CD4-positive, alpha-beta T cell (primary cell): ENCODE measurements at places on chromosomes 11 and 22.
A peak's percentile ranks its signal among the peaks of the same experiment; 100 is the strongest.

DNA sequence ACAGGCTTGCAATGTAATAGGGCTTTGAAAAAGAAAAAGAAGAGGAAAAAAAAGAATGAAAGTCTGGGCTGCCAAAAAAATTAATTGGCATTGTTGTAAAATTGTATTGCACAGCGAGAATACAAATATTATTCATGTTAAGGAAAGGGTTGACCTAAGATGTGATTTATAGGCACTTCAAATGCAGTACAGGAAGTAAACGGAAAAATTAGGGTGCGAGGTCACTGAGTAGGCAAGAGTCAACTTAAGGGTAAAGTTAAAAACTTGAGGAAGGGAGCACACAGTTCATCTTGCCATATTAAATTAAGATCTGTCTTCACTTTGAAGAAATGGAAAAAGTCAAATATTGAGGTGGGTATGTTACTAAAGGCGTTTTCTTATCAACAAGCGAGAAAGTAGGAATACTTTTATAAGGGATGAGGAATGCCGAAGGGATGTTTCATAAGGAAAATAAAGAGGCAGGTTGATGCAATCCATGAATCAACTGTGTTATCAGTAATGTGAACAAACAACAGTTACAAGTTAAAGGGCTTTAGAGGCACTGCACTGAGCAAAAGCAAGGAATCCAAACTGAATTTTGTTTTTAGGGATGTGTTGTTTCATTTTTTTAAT, 123.0 kb downstream of the WT1 start:
- DNase-seq: no peak

- DNase-seq: no peak
Observed at GRCh38 chr11:120959189-120959588, 64.7 kb upstream of the TBCEL start.

- peak; percentile 63 for DNase-seq
Observed at GRCh38 chr11:104705490-104706190, 192.6 kb downstream of the CASP12 start.

GRCh38 chr11:74332291-74332690, 20.9 kb upstream of the P4HA3 start:
- no peak for DNase-seq

DNA sequence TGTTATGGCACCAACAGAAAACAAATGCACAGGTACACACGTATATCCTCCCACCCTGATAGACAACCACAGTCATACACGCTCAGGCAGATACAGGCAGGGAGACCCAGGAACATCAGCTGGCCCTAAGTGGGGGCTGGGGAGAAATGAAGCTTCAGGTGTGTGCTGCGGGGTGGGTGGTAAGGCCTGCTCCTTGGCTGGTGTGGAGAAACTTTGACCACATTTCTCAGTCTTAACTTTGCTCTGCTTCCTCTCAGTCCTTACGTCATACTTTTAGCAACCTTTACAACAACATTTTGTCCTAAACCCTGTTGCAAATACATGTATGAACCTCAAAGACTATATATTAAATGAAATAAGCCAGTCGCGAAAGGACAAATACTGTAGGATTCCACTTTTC, 6.7 kb upstream of the ANAPC15 start:
- no peak for DNase-seq

DNA sequence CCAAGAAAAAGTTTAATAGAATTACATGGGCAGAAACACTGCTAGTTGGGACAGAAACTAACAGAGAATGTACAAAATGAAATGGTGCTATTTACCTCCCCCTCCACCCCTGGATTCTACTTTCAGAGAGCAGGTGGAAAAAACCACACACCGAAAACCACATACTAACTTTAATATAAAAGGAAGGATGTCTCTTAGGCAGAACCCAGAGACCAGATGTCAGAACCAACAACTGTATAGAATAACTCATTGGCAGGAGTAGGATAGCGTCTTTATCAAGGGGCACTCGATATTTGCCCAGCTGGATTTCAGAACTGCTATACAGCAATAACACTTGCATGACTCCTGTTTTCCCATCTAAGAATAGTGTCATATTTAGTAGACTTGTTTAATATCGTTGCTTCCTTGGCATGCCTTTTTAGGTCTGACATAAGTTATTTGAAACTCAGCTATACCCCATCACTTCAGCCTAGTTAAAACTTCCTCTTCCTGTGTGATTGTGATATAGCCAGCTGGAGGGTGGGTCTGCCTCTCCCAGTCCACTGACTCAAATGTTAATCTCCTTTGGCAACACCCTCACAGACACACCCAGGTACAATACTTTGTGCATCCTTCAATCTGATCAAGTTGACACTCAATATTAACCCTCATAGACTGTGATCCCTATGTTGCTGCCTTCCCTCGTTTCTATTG, 1.2 kb downstream of the SLC22A25 start:
- no peak for DNase-seq

- no peak for DNase-seq
Observed at GRCh38 chr22:45834241-45834640, 142.7 kb downstream of the WNT7B start.

GRCh38 chr11:117099696-117100095, 1.5 kb upstream of the SIK3 start:
- DNase-seq: no peak

DNA sequence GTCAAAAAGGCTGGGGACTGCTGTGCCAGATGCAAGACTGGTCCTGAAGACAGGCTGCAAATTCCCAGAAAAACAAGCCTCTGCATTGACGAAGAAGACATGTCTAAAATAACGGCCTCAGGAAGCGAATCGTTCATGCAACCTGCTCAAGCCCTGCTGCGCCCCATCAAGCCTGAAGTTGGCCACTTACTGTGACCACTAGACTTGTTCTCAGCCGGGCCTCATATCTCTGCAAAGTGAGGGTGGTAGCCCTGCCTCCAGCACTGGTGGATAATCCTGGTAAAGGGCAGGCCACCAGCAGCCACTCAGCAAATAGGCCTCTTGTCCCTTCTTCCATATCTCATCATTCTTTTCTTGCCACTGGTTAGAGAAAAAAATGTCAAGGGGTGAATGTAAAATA, 11.8 kb downstream of the LTO1 start:
- no peak for DNase-seq

DNA sequence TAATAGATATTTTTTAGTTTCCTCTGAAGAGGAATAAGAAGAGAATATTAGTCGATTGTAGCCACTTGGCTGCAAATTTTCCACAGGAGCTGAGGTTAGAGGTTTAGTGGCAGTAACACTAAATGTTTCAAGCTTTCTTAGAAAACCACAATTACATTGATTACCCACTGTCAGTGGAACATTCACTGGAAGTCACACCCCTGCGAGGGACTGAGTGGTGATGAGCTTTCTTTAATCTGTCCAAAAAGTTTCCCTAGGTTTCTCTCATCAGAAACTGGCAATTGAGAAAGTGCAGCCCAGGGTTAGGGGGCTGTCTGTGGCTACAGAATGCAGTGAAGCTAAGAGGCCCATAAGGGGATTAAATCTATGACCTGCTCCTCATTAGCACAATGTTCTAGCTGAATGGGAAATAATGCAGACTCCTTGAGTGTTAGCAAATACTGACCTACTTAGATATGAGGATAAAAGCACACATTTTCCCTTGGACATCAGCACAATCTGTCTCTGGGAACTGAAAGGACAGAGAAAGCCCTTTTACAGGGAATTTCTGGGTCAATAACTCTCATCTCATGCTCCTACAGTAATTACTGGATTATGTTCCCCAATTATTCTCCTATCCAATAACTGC, 189.5 kb downstream of the FAM76B start:
- DNase-seq: no peak

GRCh38 chr22:20666560-20666959, 107.4 kb upstream of the SERPIND1 start:
- no peak for DNase-seq

DNA sequence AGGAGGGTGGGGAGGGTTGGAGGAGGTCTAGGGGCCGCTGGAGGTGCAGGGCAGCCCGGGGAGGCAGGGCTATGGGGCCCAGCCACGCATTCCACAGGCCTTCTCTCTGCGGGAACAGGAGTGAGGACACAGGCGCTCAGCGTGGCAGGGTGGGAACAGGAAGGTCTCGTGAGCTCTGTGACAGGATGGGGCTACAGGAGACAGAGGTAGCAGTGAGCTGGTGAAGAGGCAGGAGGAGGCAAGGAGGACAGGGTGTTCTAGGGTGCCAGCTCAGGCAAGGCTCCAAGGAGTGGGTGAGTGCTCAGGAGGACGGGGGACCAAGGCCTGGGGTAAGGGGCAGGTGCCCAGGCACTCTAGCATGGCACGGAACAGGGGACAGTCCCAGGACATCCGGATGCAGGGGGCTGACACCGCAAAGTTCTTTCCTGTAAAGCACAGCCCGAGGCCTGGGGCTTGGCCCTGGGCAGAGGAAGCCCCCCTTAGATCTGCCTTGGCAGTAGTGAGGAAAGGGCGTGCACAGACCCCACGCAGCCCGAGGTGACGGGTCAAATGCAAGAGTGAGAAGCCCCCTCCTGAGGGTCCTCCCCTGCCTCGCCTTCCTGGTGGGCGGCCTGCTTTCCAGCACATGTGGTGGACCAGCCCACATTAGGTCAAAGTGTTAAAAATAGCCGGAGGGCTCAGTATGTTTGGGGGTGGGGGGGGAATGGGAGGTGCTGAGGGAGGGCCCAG, 4.7 kb upstream of the NEAT1 start:
- DNase-seq: peak; percentile 49

GRCh38 chr11:102147015-102147414, 36.8 kb downstream of the YAP1 start:
- DNase-seq: no peak

- DNase-seq: no peak
Observed at GRCh38 chr11:16047073-16047472, 309.3 kb downstream of the SOX6 start.

DNA sequence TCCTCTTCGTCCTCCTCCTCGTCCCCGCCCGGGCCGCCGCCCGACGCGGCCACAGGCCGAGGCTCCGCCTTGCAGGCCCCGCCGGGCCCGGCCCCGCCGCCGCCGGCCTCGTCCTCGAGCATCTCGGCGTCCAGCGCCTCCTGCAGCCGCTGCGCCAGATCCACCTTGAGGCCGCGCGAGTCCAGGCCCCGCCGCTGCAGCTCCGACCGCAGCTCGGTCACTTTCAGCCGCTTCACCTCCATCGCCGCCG, 417 bp downstream of the HNRNPUL2 start:
- no peak for DNase-seq

- no peak for DNase-seq
Observed at GRCh38 chr11:77026221-77026620, 8.0 kb upstream of the B3GNT6 start.

DNA sequence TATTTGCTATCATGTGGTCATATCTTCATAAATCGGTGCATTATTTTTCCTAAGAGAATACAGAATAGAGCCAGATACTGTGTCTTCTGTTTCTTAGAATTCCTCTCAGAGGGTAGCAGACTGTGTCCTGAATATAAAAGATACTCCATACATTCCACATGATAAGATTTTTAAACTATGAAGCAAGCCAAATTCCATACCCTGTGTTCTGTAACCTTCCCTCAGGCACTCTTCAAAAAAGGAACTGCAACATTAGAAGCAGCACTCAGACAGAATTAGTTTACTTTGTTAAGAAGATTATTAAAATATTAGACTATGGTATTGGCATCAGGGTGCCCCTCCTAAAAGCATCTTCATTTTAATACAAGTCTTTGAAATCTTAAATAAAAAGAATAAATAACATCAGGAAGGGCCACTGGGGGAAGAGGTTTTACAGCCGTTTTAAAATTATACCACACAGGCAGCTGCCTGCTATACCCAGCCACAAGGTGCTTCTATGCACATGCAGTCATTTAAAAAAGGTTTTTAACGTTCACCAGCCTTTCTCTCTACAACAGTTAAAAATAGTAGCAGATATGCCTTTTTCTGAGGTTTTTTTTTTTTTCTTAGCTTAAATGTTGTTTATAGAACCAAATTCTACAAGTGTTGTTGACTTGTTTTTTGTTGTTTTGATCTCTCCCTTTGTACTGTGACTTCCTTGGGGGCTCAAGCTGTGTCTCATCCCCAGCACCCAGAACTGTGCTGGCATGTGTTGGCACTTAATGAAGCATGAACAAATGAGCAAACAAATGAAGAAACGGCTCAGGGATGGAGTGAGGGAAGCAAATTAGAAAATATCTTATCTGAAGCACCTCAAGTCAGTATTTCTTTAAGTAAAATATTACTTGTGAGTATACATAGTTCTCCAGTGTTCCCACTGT, 54.7 kb upstream of the CCDC89 start:
- DNase-seq: no peak

DNA sequence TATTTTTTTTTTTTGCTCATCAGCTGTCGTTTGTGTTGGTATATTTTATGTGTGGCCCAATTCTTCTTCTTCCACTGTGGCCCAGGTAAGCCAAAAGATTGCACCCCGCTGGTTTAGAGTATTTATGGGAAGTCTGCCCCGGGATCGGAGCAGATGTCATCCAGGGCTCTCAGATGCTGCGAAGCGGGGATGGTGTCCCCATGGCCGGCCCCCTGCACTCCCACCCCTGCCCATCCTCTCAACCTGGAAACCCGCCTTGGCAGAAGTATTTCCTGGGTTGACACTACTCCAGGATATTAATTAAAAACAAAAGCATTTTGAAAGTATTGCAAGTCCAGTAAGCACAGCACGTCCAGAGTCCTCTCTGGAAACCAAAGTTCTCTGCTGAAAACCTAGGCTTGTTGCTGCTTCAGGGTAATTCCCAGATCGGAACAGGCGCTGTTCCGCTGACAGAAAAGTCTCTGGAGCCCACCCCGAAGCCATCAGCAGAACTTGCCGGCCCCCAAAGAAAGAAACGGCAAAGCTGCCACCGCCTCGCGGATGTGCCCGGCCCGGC, 833 bp downstream of the SCUBE2 start:
- DNase-seq: no peak

- DNase-seq: no peak
Observed at GRCh38 chr11:95991101-95991500, 67.2 kb upstream of the MTMR2 start.

- no peak for DNase-seq
Observed at GRCh38 chr11:111439901-111440300, 60.8 kb upstream of the POU2AF1 start.

- DNase-seq: no peak
Observed at GRCh38 chr11:73454987-73455386, 78.8 kb downstream of the RELT start.

DNA sequence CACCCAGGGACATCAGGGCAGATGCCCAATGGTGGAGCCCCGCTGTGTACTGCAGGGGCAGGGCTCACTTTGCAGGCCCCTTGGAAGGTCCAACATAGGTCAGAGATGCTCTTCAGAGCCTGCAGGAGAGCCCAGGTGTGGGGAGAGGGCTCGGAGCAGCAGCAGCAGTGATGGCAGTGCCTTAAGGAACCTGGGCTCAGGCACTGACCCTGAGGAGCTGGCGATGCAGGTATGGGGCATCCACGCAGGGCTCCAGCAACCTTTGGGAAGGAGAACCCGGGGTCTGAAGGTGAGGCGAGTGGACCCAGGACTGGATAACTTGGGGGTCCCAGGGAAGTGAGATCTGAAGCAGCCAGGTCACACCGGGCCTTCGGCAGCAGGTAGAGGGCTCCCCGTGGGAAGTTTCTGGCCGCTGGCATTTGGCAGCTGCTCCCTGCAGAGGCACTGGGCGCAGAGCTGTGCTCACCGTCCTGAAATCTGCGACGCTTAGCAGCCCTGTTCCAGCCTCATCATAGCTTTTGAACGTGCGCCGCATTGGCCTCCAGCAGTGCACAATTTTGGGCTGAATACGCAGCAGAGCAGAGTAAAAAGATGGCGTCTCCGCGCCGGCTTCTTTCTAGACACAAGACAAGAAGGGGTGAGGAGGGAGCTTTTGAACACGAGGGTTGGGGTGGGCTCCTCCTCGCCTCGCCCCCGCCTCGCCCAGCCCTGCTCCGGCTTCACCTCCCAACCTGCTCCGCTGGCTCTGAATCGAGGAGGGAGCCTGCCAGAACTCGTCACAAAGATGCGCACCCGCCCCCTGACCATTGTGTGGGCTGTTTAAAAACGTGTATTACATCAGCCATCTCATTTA, 118.8 kb downstream of the MPPED1 start:
- DNase-seq: no peak
